ENCODE measurements at places on chromosomes 3 and 15. TPM values are rescaled to one million over a fixed set of nuclear protein-coding genes. Genes with fewer than 3 reads are reported as not detected.

GRCh38 chr3:52532838-52533622, 627 bp downstream of the NT5DC2 start:
- DNase-seq: peak; percentile 46

DNA sequence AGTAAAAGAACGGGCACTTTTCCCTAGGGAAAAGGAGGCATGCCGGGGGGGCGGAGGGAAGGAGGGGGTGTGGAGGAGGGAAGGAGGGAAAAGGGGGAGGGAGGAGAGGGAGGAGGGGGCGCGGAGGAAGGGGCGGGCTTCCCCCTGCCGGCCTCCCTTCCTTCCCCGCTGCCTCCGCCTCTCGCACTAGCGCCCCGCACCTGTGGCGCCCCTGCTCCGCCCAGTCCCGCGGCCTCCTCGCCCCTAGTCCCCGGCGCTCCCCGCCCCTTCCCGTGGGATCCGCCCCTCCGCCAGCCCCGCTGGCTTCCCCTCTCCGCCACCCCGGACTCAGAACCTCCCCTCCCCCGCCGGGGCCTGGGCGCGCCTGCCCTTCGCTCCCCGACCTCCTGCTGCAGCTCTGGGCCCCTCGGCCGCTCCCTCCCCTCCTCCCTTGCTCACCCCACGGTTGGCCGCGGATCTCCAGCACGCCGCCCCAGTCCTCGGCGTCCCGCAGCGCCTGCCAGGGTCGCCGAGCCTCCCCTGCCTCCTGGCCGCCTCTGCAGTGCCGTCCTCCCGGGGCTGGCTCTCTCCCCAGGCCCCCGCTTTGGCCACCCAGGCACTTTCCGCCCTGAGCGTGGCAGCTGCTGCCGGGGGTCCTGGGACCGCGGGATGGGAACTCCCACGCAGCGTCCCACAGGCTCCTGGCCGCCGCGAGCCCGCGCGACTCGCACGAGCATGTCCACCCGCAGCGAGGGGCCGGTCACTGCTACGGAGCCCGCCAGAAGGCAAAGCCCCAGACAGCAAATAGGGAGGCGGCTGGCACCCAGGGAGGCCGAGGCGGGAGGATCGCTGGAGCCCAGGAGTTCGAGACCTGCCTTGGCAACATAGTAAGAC, 147.4 kb downstream of the TJP1 start:
- peak; percentile 75 for DNase-seq

DNA sequence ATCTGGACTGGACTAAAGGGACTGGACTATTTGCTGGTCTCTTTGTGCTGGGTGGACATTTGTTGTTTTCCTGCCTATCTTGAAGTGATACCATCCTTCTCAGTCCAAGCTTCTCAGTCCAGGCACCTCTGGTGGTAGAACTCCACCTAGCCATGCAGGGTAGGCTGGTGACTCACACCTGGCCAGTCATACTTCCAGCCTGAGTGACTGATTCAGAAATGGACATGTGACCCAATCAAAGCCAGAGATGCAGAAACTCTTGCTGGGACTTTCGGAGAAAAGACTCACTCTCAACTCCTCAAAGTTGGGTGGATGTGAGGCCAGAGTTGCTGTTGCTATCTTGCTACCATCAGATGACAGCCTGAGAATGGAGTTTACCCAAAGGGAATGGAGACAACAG, 5.6 kb upstream of the ASB14 start:
- DNase-seq: no peak

- no peak for DNase-seq
These were observed 750.6 kb downstream of the AGBL1 start for GRCh38 chr15:86830304-86830703.

DNA sequence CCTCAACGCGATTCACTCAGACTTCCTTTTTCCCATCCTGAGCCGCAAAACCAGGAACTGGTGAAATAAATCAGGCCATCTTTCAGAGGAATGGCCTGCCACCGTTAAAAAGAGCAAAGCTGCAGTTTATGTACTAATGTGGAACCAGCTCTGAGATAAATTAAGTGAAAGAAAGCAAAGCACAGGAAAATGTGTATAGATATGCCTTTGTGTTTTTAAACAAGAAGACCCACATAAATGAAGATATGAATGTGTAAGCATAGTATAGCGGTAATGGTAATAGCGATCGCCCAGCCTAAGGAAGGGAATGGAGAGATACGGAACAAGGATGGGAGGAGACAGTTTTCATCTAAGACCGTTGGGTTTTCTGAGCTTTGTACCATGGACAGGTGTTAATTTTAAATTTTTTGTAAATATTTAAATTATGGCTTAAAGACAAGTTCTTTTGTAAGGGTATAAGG, 30.8 kb upstream of the RPN1 start:
- no peak for DNase-seq

The CXCR6 gene
- total RNA-seq: not detected

The GBE1 gene
- 15.6 TPM for total RNA-seq
